Peyer's patch (tissue), 4 donors: ENCODE measurements at places on chromosomes 11 and 22. TPM values are rescaled to one million over a fixed set of nuclear protein-coding genes. Genes with fewer than 3 reads are reported as not detected.

- no peaks in the 10 kb centered on the region for H3K4me1 ChIP-seq
- no peaks in the 10 kb centered on the region for H3K27me3 ChIP-seq
- H3K4me3 ChIP-seq = no peak overlapping the region
- no peak overlapping the region for H3K27ac ChIP-seq
- no peak for DNase-seq
- H3K36me3 ChIP-seq = no peaks in the 10 kb centered on the region
These were observed 57.7 kb upstream of the CARD18 start for GRCh38 chr11:105197071-105197815.

DNA sequence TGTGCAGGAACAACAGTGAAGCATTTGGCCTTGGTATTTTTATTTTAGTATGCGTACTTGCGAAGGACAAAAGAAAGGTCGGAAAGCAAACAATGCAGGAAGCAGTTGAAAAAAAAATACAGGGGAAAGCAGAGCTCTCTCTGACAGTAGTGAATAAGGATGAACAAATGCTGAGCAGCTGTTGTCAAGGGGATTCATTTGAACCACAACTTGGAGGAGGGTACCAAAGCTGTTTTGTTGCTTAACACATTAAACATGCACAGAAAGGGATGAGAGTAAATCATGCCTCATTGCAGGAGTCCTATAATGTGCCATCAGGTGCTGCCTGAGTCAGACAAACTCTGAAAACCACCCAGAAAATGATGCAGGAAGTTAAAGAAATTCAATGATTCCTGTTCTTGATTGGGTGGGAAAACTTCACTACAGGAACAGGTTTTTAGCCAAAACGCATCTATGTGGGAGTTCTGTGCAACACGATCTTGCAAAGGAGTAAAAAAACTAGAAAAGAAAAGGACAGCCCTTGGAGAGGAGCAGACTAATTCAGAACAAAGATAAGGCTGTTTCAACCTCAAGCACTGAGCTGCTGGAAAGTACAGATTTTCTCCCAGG lies 2113.5 kb downstream of the LRRC4C start:
- H3K4me1 ChIP-seq = no peaks in the 10 kb centered on the region
- no peaks in the 10 kb centered on the region for H3K36me3 ChIP-seq
- H3K4me3 ChIP-seq = no peak overlapping the region
- DNase-seq = no peak
- H3K27ac ChIP-seq = no peak overlapping the region

DNA sequence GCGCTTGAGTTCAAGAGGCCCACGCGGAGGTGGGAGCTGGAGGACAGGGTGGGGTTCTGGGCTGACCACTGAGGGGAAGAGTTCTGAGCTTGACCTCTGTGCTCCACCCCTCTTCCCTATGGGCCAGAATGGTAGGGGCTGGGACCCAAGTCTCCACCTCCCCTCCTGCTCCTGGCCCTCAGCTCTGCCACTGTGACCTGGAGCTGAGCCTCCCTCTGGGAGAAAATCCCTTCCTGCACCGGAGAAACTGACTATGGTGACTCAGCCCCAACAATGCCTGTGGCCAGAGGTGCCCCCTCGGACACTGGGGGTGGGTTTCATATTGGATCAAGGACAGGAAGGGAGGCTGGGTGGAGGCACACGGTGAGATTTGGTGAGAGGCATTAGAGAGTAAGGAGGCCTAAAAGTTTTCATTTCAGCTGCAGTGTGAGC lies 23.0 kb downstream of the RELT start:
- DNase-seq = no peak
- no peaks in the 10 kb centered on the region for H3K27me3 ChIP-seq
- no peak overlapping the region for H3K4me3 ChIP-seq
- H3K4me1 ChIP-seq = no peaks in the 10 kb centered on the region
- no peak overlapping the region for H3K27ac ChIP-seq

DNA sequence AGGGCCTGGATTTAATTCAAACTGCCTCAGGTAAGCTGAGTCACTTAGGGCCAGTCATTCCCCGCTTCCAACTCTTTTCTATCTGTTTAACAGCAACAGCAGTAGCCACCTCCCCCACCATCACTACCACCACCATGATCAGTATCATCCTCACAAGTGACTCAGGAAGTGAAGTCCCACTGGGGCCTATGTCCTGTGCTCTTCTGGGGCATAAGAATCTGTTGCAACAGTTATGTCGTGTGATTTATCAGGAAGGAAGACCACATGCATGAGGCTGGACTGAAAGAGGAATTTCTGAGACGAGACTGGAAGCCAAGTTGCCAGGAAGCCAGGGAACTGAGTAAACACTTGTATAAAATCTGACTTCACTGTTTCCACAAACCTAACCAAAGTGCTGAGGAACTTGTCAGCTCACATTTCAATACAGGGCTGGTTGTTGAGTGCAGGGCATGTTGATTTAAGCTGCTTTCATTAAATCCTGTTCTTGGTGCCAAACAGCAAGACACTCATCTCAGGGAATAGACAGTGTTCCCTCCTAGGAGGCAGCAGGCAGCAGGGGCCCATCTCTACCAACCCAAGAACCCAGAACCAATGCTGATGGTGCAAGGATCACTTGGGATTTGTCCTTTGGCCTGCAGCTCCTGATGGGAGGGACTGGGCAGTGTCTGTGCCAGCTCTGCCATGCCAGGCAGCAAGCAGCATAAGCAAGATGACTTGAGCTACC lies 226.7 kb upstream of the NARS2 start:
- H3K36me3 ChIP-seq = no peaks in the 10 kb centered on the region
- no peaks in the 10 kb centered on the region for H3K27me3 ChIP-seq
- H3K4me1 ChIP-seq = no peaks in the 10 kb centered on the region

DNA sequence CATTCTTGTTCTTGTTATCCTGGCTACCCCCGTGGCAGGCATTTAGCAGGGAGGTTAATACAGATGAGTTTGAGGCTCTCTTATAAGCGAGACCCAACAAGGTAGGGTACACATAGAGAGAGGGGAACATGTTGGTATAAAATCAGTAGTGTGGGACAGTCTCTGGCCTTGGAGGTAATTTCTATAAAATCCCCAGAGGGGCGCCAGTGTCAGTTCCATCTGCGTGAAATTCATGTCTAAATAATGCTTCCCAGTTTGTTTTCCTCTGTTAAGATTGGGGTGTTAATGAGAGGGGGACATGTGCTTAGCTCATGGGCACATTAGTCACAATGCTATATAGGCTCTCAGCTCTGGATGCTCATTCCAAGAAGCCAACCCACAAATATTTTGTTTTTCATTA lies 150.7 kb downstream of the MYO18B start:
- DNase-seq = no peak
- no peaks in the 10 kb centered on the region for H3K27me3 ChIP-seq
- no peaks in the 10 kb centered on the region for H3K4me1 ChIP-seq
- no peaks in the 10 kb centered on the region for H3K36me3 ChIP-seq

DNA sequence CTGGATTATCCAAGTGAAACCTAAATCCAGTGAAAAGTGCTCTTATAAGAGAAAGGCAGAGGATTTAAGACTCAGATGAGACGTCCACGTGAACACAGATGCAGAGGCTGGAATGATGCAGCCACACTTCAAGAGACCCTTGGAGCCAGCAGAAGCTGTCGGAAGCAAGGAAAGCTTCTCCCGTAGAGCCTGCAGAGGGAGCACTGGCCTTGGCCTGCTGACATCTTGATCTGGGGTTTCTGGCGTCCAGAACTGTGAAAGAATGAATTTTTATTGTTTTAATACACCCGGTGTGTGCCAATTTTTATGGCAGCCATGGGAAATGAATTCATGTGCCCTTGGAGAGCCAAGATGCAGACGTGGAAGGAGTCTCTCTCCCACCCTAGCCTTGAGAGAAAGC lies 407.0 kb upstream of the B3GAT1 start:
- H3K27me3 ChIP-seq = no peaks in the 10 kb centered on the region
- no peak overlapping the region for H3K4me3 ChIP-seq
- H3K36me3 ChIP-seq = no peaks in the 10 kb centered on the region

GRCh38 chr22:18075720-18076497 lies 1.9 kb upstream of the PEX26 start:
- H3K4me1 ChIP-seq = peaks cover 13% of the 10 kb centered on the region
- no peaks in the 10 kb centered on the region for H3K36me3 ChIP-seq
- H3K27me3 ChIP-seq = no peaks in the 10 kb centered on the region
- peak overlapping the region; percentile 90 for H3K4me3 ChIP-seq
- peak overlapping the region; percentile 94 for H3K27ac ChIP-seq

- H3K36me3 ChIP-seq = no peaks in the 10 kb centered on the region
- H3K4me3 ChIP-seq = no peak overlapping the region
- no peaks in the 10 kb centered on the region for H3K27me3 ChIP-seq
- DNase-seq = no peak
- no peaks in the 10 kb centered on the region for H3K4me1 ChIP-seq
- H3K27ac ChIP-seq = no peak overlapping the region
These were observed 111.7 kb downstream of the CD44 start for GRCh38 chr11:35250621-35251020.

GRCh38 chr22:38706901-38707195 lies 1.1 kb downstream of the GTPBP1 start:
- H3K27ac ChIP-seq = peak overlapping the region; percentile 99
- H3K36me3 ChIP-seq = no peaks in the 10 kb centered on the region
- no peaks in the 10 kb centered on the region for H3K4me1 ChIP-seq
- no peak for DNase-seq
- no peaks in the 10 kb centered on the region for H3K27me3 ChIP-seq

DNA sequence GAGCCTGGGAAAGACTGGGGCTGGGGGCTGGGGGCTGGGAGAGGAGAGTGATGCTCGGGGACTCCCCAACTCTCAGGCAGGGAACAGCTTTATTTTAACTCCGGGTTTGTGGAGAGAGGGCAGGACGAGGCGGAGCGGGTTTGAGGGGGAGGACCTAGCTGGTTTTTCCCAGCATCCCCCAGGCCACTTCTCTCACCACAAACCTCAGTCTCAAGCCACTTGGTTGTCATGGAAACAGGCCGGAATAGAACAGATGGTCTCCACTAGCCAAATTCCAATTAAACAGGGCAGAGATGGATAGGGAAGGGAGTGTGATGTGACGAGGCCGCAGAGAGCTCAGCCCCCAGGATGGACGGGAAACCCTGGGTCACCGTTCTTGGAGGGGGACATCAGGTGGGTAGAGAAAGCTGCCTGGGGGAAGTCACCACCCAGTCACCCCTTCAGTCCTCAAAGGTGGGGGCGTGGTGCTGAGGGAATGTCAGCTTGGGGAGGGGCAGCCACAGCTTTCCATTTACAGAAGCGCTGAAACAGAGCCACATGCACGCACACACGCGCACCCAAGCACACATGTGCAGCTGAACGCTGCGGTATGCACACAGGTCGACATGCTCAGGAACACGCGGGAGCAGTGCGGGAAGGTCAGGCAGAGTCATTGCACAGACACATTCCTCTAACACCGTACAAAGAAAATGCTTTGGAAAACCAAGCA lies 19.2 kb downstream of the NECTIN1 start:
- H3K27ac ChIP-seq = no peak overlapping the region
- H3K36me3 ChIP-seq = no peaks in the 10 kb centered on the region
- H3K4me3 ChIP-seq = no peak overlapping the region
- H3K27me3 ChIP-seq = no peaks in the 10 kb centered on the region
- DNase-seq = no peak
- peaks cover 38% of the 10 kb centered on the region for H3K4me1 ChIP-seq

GRCh38 chr11:65003282-65003681 lies 6.5 kb upstream of the BATF2 start:
- no peaks in the 10 kb centered on the region for H3K27me3 ChIP-seq
- no peaks in the 10 kb centered on the region for H3K4me1 ChIP-seq
- no peak overlapping the region for H3K27ac ChIP-seq
- H3K36me3 ChIP-seq = no peaks in the 10 kb centered on the region
- DNase-seq = no peak

DNA sequence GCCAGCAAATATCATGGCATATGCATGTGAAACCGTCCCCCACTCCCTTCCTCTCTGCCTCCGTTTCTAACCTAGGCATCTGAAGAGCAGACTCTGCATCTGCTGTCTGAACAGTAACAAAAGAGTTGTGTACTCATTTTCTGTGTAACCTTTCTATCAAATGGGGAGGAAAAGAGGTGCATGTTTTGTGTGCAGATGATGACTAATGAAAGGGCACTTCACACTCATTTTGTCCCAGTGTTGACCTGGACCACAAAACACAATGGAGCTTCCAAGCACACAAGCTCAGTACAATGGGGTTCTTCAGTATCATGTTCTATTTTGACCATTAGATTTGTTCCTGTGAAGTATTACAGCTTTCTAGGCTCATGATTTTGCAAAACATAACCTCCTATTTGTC lies 13.0 kb downstream of the JHY start:
- H3K27ac ChIP-seq = no peak overlapping the region
- H3K4me1 ChIP-seq = no peaks in the 10 kb centered on the region
- no peaks in the 10 kb centered on the region for H3K27me3 ChIP-seq
- H3K36me3 ChIP-seq = no peaks in the 10 kb centered on the region

GRCh38 chr22:50727678-50728522 lies 10.1 kb upstream of the ACR start:
- no peak for DNase-seq
- H3K4me3 ChIP-seq = no peak overlapping the region
- H3K27ac ChIP-seq = no peak overlapping the region

DNA sequence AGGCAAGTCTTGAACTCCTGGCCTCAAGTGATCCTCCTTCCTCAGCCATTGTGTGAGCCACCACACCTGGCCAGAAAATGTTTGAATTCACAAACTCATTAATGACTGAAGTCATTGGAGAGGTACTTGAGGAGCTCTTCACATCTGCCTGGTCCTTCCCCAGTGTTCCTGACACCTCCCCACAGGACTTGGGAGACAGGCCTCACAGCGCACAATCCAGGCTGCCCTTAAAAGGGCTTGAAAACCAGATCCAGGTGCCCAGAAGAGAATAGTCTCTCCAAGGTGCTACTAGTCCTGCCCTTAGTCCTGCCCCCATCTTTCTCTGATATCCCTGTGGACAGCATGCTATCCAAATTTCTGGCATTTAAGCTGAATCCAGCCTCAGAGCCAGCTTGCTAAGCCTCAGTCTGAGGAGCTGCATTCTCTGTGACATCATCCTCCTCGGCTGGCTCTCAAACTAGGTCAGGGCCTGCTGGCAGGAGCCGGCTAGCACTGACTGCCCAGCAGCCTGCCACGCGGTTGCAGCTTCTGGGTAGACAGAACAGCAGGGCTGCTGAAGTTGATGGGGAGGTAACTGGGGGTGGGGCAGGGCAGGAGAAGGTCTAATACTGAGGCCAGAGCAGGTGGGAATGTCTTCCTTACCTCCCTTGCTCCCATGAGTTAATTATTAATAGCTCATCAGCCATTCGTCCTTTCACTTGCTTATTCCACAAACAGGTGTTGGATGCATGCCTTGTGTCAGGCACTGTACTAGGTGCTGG lies 35.3 kb upstream of the NECTIN1 start:
- no peaks in the 10 kb centered on the region for H3K36me3 ChIP-seq
- H3K4me3 ChIP-seq = no peak overlapping the region
- H3K27ac ChIP-seq = no peak overlapping the region
- no peaks in the 10 kb centered on the region for H3K27me3 ChIP-seq

The BAIAP2L2 gene
- total RNA-seq = 359 TPM

The TUT1 gene
- 10.7 TPM for total RNA-seq

The HORMAD2 gene
- not detected for total RNA-seq
